Adrenal gland (tissue), 19 donors: ENCODE measurements at places on chromosomes 5 and 9. TPM values are rescaled to one million over a fixed set of nuclear protein-coding genes. Genes with fewer than 3 reads are reported as not detected.

- DNase-seq: no peak
Observed at GRCh38 chr9:95124582-95125367, 192.7 kb downstream of the FANCC start.

- DNase-seq: peak; percentile 30
Observed at GRCh38 chr9:133538851-133539833, 4.6 kb downstream of the ADAMTSL2 start.

DNA sequence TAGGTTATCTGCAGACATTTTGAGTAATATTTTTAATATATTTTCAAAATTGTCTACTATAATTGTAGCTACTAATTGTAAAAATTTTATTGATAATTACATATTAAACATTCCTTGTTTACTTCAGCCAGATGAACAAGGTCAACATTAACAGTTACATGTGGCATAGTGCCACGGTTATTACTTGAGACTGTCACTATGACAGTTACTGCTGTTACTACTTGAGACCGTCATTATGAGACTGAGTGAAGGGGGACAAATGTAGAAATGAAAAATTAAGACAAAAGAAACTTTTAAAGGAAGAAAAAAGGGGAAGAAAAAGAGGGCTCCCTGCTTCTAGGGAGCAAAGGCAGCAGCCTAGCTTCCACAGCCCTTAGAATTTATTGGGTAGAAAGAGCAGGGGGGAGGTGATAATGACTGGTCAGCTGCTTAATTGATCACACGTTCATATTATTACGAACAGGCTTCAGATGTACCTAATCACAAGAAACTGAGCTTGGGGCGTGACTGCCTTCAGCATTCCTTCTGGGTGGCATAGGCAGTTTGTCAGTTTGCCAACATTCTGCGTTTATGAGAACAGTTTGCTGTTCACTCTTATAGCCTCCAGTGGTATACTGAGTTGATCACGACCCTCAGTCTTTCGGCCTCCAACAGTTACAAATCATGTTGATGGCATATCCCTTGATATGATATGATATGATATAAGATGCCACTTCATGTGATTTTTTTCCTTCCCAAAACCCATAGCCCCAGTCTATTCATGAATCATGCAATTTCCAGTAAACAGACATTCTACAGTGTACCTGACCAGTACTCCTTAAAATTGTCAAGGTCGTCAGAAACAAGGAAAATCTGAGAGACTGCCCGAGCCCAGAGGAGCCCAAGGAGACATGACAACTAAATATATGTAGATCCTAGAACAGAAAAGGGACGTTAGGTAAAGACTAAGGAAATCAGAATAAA, 13.1 kb downstream of the MARCHF6 start:
- peak; percentile 26 for DNase-seq

DNA sequence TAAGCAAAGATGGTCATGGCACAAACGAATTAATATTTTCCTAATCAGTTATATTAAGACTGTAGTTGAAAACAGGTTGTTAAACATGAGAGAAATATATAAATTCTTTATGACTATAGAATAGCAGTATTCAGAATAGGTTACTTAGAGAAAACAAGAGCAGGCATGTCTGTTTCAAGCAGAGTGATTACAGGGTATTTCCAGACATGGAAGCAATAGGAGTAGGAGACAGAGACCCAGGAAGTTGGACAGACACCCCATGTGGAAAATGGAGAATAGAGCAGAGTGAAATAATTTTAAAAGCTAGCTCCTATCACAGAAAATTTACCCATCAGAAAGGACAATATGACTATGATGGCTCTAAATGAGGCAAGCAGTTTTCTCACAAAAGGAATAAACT, 111.5 kb downstream of the IZUMO3 start:
- no peak for DNase-seq

DNA sequence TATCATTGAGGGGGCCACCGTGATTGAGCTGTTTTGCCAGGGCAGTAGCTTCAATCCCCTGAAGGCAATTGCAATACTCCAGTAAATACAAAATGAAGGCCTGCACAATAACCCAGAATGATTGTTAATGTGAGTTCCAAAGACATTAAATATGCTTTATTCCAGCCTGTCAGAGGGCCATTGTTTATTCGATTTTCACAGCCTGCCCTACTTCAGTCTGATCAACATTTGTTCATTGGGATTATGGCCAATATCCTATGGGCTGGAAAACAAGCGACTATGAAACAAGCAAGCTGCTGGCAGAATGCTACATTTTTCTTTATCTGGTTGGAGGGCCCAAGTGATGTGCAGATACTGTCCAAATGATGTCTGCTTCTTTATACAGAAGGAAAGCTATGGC, 543.1 kb downstream of the TLE1 start:
- no peak for DNase-seq

DNA sequence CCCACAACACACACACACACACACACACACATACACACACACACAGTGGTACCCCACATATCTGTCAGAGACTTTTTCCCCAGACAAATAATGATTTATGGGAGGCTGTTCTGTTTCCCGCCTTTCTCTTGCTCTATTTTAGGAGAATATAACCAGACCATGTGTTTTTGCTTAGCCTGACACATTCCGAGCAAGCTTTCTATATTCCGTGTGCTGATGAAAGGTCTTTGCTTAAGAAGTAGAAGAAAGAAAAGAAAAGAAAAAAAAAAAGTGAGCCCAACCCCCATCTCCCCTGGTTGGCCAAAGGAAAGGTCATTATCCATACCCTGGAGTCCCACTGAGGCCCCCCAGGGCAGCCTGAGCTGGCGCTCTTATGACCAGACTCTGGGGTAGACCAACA, 338.6 kb downstream of the SLIT3 start:
- no peak for DNase-seq

The GFI1B gene
- polyA plus RNA-seq: not detected
